NCI-H187 (cell line): ENCODE measurements at places on chromosomes 2 and 18.

GRCh38 chr2:133884739-133885381 is 316.6 kb upstream of the NCKAP5 start:
- DNase-seq = no peak

GRCh38 chr18:30342675-30343074 is 699.9 kb downstream of the DSC3 start:
- DNase-seq = no peak

DNA sequence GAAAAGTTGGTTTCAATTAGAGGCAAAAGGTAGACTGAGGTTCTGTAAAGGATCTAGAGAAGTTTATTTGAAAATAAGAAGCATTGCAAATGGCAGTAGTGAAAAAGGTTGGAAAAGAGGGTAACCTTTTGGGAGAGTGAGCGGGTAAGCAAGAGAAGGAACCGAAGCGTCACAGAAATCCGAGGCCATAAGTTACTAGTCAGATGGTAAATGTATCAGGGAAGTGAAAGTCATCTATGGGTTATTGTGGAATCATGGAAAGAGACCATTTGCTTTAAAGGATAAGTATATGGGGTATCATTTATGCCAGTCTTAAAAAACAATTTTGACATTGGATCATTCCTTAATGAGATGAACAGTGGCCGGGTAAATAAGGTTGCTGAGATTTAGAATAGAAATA is 30.5 kb downstream of the EML4 start:
- DNase-seq = no peak

DNA sequence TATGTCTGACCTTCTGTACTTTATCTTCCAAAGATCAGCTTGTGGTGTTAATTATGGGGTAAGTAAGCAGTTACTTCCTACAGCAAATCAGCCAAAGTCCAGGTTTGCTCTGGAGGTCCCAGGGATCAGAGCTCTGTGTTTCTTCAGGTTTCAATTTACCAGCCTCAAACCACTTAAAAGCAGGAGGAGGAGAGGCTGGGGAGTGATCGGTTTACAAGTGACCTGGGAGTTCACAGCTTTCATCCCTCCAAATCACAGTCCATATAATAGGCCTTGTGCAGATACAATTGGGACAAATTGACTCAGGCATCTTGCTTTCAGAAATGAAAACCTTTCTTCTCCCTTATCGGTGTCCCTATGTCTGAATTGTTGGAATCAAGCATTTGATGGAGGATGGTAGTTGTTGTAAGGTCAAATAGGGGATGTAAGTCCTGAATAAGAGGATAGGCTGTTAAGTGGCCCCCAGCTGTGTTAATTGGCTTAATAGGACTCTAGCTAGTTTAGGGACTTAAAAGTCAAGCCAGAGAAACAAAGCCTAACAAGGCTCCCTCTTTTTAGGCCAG is 188.0 kb upstream of the NT5C1B start:
- no peak for DNase-seq

GRCh38 chr2:19860022-19860421 is 41.8 kb downstream of the TTC32 start:
- no peak for DNase-seq

GRCh38 chr2:26614216-26615138 is 26.7 kb downstream of the CIB4 start:
- peak; percentile 69 for DNase-seq

DNA sequence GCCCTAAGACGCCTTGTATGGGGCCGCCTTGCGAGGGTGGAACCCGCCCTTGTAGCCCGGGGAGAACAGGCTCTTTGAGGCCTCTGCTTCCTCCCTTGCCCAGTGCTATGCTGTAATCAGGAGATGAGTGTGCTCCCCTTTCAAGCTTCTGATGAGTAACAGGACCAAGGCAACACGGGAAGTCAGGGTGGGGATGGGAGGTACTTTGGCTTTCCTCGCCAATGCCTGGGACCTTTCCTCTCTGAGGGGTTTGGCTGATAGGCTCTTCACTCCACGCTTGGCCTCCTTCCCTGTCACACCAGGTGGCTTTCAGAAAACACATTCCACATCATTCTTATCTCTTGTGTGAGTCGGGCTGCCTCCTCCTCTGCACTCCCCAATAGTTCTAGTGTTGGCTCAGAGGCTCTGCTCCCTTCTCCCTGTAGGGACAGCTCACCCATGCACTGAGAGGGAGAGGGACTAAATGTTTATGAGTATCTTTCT is 223.7 kb upstream of the TRIB2 start:
- no peak for DNase-seq

GRCh38 chr2:23475036-23475435 is 90.1 kb downstream of the KLHL29 start:
- DNase-seq = no peak

DNA sequence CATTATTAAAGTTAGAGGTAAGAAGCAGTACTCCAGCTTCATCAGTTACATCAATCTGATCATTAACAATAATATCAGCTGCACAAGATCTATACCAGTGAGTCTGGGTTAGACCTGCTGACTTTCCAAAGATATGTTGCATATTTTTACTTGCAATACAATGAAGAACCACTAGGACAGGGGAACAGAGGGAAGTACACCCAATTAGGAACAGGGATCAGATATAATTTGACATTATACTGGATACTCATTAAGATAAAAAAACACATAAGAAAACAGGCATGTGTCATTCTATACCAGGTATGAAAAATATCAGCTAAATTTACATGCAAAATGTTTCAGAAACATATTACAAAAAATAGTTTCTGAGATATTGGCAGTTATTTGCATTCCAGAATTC is 995.1 kb upstream of the DDX18 start:
- no peak for DNase-seq

DNA sequence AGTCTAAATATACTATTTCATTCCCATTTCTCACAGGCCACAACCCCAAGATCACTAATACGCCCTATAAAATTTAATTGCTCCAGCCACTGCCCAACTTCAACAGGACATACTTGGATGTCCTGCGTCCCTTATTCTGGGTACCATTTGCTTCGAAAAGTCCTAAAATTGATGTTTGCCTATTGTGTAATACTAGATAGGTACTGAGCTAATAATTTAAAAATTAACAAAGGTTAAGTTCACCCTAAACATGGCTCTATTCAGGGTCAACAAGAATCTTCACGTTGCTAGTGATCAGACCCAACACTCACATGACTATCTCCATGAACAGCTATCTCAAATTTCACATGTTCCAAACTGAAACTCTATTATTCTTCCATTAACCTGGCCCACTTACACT is 296.4 kb upstream of the RND3 start:
- no peak for DNase-seq

DNA sequence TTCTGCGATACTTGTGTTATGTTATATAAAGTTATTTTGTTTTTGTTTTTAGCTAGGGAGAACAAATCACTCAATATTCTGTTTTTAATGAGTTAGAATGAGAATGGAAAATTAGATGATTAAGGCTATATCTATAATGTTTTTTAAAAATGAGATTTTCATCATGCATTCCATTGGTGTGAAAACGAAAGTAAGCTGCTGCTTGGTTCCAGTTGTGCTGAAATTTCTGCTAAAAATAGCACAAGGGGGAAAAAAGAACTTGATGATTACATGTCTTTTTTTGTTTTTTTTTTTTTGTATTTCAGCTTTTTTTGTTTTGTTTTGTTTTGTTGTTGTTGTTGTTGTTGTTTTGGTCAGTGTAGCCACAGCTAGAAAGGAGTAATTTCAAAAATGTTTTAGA is 242.6 kb upstream of the KCNJ3 start:
- DNase-seq = no peak

DNA sequence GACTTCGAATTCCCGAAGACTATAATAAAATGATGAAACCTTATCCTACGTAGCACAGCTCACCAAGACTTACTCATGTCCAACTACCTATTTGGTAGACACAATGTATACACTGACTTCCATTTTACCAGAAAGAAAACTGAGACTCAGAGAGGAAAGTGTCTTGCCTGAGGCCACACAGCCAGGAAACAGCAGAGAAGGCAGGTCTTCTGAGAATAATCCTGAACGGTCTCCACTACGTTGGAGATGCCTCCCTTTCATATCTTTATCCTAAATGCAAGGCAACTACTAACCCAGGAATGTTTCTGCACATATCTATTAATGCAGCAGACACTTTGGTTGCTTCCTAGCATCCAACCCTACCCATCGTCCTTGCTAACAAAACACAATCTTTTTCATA is 11.9 kb upstream of the FABP1 start:
- DNase-seq = no peak

DNA sequence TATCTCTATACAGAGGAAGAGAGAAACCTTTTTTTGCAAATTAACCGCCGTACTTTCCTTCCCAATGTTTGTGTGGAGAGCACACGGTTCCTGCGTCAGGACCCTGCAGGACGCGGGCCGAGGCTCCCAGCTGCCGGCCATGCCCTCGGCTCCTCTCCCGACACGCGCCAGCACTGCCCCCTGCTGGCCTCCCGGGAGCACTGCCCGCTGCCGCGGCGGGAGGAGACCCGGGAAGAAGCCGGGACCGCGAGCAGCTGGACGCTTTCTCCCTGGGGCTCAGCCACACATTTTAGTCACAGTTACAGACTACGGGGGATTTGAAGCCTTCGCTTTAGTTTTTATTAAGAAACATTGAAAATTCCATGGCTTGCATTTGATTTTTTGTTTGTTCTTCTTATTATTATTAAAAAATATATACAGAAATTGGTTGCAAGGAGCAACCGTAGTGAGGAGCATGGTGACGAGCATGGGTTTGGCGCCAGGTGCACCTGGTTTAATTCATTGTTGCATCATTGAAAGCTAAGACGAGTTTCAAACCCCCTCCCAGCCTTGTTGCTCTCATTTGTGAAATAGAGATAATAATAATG is 401.2 kb downstream of the GALR1 start:
- peak; percentile 40 for DNase-seq

GRCh38 chr2:41313082-41313481 is 734.7 kb upstream of the PKDCC start:
- no peak for DNase-seq

DNA sequence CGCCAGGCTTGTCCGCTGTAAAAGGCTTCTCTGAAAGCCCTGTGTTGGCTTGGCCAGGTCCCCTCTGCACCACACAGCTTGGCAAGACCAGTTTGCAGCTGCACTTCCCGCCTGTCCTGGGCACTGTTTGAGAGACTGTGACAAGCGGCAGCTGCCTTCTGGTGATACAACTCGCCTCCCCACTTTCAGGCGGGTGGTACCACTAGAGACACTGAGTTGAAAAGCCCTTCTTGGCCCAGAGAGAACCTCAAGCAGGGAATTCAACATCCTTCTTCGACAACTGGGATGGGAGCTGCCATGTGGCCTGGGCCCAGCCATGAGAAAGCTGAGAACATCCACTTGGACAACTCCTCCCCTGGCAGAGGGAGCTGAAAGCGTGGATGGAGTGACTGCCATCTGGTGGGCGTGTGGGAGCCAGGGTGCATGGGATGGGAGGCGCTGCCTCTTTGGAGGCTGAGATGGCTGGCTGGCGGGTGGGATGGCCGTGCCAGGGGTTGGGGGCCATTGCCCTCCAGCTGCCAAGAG is 125.5 kb upstream of the REV1 start:
- DNase-seq = peak; percentile 14

GRCh38 chr2:230898016-230898712 is 26.9 kb downstream of the GPR55 start:
- DNase-seq = no peak
